Cardiac muscle cell (in vitro differentiated cells and primary cell): ENCODE measurements at places on chromosomes 11 and 22. TPM values are rescaled to one million over a fixed set of nuclear protein-coding genes. Genes with fewer than 3 reads are reported as not detected.

Gene CD6
- 0.35 and 4.2 TPM in 2 replicates for total RNA-seq

Gene CARNS1
- total RNA-seq, result 1.4 and 1.6 TPM in 2 replicates

Gene A4GALT
- 17.7 and 26.1 TPM in 2 replicates for total RNA-seq

Gene OR51T1
- total RNA-seq, result not detected in 2 replicates

Gene C11orf21
- 1.3 and 1.8 TPM in 2 replicates for total RNA-seq

Gene HPX
- total RNA-seq, result 0.95 TPM in 1 of 2 replicates, not detected in the other

Gene RFPL2
- total RNA-seq, result 0.25 and 0.51 TPM in 2 replicates

Gene MPPED2
- total RNA-seq, result 19.9 and 32.5 TPM in 2 replicates

Gene OR8K5
- total RNA-seq, result not detected in 2 replicates

Gene ARSA
- 53.1 and 58.1 TPM in 2 replicates for total RNA-seq

Gene OR51D1
- total RNA-seq, result not detected in 2 replicates

Gene OR52I1
- not detected in 2 replicates for total RNA-seq

Gene NRGN
- 1.1 and 2.1 TPM in 2 replicates for total RNA-seq

Gene TRIM48
- total RNA-seq, result not detected in 2 replicates

Gene LMNTD2
- total RNA-seq, result 12.3 and 21.1 TPM in 2 replicates

Gene THRSP
- total RNA-seq, result not detected in 2 replicates

Gene APOL5
- not detected in 2 replicates for total RNA-seq

Gene CDCA5
- 14.6 and 18.1 TPM in 2 replicates for total RNA-seq

Gene RASGRP2
- total RNA-seq, result 29.5 and 60.8 TPM in 2 replicates

Gene OR2AT4
- not detected in 2 replicates for total RNA-seq

Gene RHOD
- 48.5 and 71.7 TPM in 2 replicates for total RNA-seq

Gene LDLRAD3
- total RNA-seq, result 6.2 and 12.3 TPM in 2 replicates

Gene DGCR2
- total RNA-seq, result 82.1 and 82.9 TPM in 2 replicates

Gene ZNF408
- 15.4 and 23.7 TPM in 2 replicates for total RNA-seq

Gene DCDC1
- 1.0 and 1.1 TPM in 2 replicates for total RNA-seq

Gene TYR
- total RNA-seq, result not detected in 2 replicates

Gene SCUBE1
- total RNA-seq, result 1.8 and 6.9 TPM in 2 replicates

Gene PGA4
- total RNA-seq, result 0.88 and 1.2 TPM in 2 replicates

Gene RAB39A
- 0.24 and 0.88 TPM in 2 replicates for total RNA-seq

Gene MS4A1
- total RNA-seq, result not detected in 2 replicates

Gene SBF1
- total RNA-seq, result 75.9 and 111 TPM in 2 replicates

Gene OR5AL1
- not detected in 2 replicates for total RNA-seq
